ENCODE measurements at places on chromosomes 7 and 10. TPM values are rescaled to one million over a fixed set of nuclear protein-coding genes. Genes with fewer than 3 reads are reported as not detected.

DNA sequence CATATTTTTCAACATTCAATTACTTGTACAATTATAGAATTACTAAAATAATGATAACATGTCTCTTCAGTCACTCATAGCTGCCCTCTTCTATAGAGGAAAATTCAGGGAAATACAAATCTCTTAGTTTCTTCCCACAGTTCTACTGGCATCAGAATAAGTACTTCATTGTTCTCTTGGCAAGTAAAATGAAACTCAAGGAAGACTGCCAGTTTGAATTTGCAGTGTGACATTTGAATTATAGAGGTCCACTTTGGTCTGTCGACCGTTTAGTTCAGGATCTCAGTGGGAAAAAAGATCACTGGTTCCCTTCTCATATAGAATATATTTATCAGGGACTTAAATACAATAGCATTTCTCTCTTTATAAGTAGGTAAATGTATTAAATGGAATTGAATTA, 114.5 kb downstream of the PON1 start:
- DNase-seq, result no peak

DNA sequence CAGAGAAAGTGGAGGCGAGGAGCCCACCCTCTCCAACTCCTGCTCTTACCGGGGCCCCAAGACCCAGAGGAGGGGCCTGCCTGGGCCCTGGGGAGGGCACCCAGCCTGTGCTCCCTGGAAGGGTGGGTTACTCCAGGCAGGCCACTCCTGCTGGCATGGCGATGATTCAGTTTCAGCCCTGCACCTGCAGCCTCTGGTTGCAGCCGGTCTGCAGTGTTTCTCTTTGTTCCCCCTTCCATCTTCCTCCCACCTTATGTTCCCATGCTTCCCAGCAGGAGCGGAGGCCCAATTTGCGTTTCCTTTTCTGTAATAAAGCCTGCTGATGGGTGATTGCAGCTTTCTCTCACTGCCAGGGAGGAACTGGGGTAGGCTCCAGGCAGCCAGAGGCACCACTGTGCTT, 53.2 kb upstream of the FAM20C start:
- no peak for DNase-seq

DNA sequence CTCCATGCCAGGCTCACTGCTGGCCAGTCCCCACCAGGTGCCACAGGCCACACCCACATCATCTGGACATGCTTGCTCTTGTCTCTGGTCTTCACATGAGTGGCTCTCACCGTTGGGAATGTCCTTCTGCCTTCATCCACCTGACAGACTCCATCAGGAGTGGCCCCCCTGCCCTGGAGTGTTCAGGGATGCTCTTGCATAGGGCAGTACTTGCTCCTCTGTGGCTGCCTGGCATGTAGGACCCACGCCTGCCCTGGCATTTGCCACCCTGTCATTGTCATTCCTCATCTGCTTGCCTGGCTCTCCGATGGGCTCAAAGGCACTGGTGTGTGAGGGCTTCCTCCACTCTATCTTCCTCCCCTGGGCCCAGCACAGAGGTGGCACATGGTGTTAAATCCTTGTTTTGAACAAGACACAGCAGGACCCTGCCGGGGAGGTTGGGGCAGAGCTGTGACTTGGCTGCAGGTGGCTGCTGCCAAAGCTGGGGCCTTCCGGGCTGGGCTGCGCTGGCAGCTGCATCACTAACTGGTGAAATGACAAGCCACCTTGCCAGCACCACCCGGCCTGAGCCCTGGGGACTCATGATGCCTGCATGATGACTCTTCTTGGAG, 1.8 kb downstream of the SH2D4B start:
- no peak for DNase-seq

- no peak for DNase-seq
These were observed 33.0 kb downstream of the MAGI2 start for GRCh38 chr7:79420464-79420863.

GRCh38 chr7:142885311-142886230, at the start of gene TRPV6:
TSS of gene TRPV6 (minus strand) at chr7:142885745.
- DNase-seq, result no peak

GRCh38 chr10:117792214-117792613, 249.7 kb downstream of the EMX2 start:
- DNase-seq, result no peak

DNA sequence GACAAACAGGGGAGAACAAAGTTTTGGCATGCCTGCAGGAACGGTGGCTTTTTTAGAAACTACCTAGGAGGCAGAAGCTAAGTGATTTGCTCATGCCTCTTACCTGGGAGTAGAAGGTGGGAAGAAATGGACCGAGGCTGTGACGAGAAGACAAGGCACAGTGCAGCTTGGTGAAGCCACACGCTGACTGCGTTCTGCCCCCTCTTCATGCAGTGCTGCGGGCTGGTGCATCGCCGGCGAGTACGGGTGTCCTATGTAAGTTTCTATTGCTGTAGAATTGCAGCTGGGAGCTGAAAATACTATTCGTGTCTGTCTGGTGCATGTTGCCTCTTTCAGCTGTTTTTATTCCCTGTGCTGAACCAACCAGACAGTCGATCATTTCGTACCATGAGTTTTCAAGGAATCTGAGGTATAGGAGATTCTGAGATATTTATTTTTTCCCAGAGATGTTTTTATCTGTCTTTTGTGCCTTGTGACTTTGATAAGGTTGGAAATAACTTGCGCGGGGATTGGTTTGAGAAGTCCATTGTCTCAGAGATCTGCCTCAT, 120.9 kb downstream of the CACNB2 start:
- no peak for DNase-seq

- DNase-seq, result no peak
These were observed 1.1 kb downstream of the ZNF777 start for GRCh38 chr7:149459540-149460452.

- no peak for DNase-seq
These were observed 323.4 kb downstream of the WDR37 start for GRCh38 chr10:1379601-1380000.

DNA sequence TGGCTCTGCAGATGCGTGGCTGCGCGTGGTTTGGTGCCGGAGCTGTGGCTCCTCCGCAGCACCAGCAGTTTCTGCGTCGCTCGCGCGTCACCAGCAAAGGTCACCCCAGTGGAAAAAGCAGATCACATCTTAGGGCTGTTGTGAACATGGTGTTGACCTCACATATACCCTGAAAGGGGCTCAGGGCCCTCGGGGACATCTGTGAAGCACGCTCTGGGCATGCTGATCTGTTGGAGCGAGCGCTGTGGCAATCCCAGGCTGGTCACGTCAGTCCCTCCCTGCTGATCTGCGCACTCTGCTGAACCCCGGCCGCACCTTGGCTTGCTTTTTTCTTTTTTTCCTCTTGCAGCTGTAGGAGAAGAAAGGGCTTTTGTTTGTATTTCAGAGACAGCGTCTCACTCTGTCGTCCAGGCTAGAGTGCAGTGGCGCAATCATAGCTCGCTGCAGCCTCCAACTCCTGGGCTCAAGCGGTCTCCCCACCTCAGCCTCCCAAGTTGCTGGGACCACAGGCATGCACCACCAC, 33.3 kb upstream of the AP5Z1 start:
- no peak for DNase-seq

GRCh38 chr10:18542832-18543231, 108.6 kb downstream of the NSUN6 start:
- no peak for DNase-seq

GPR22 gene
- total RNA-seq, result not detected

OR2A12 gene
- total RNA-seq, result not detected
